NCI-H748 treated with DMSO at 0.1 percent for 48 hours (cell line): ENCODE measurements at places on chromosomes 12 and 14.

- no peak for DNase-seq
Observed at GRCh38 chr12:127149226-127149964, 1117.6 kb upstream of the TMEM132C start.

GRCh38 chr12:64733857-64734256, 25.3 kb downstream of the GNS start:
- DNase-seq = no peak

DNA sequence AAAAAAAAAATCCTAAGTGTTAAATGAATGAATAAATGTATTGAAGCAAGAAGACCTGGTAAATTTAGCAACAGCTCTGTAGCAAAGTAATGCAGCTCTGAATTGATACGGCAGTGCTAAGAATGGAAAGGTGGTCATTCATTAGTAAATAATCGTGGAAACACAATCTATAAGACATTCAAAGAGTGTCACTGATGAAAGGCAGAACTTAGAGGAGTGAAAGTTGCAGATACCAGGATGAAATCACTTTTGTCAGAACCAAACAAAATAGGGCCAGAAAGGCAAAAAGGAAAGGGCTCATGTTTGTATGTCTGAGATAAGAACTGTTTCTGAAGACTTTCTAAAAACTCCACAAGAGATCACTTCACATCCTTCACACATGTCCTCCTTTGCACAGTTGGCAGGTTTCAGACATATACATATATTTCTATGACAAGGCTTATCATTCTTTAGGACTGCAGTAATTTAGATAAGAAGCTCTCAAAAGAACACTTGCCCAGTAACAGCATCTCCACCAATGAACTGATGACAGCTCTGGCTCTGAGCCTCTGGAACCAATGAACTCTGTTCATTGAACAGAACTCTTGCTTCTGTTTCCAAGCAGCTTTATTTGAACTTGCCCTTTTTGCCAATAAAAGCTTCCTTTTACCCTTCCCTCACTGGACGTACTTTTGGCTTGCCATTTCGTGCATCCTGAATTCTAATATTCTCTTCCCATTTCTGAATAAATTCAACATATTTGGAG, 4.2 kb upstream of the LRR1 start:
- DNase-seq = no peak

DNA sequence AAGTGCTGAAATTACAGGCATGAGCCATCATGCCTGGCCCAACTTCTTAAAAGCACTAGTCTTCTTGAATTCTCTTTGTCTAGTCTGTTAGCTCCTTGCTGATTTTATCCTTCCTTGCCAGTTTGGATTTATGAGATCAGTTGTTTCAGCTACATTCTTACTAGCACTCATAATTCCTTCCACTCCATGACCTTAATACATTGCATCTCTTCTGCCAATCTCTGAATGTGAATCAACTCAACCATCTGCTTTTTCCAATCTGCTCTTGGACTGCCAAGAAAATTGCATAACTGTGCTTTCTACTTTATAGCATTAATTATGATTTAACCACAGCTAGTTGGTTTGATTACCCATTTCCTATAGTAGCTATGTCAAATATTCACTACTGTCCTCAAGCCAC, 14.9 kb upstream of the HEATR5A start:
- DNase-seq = no peak

GRCh38 chr12:100717733-100718067, 76.9 kb upstream of the ANO4 start:
- no peak for DNase-seq

DNA sequence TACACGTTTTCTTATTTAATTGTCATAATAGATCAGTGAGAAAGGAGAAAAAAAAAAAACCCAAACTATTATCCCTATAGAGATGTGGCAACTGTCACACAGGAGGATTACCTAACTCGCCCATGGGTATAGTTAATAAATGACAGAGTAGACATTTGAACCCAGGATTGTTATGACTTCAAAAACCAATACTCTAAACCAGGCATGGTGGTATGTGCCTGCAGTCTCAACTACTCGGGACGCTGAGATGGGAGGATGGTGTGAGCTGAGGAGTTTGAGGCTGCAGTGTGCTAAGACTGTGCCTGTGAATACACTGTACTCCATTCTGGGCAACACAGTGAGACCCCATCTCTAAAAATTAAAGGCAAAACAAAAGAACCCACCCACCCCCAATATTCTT, 114.5 kb downstream of the DENND5B start:
- DNase-seq = no peak

DNA sequence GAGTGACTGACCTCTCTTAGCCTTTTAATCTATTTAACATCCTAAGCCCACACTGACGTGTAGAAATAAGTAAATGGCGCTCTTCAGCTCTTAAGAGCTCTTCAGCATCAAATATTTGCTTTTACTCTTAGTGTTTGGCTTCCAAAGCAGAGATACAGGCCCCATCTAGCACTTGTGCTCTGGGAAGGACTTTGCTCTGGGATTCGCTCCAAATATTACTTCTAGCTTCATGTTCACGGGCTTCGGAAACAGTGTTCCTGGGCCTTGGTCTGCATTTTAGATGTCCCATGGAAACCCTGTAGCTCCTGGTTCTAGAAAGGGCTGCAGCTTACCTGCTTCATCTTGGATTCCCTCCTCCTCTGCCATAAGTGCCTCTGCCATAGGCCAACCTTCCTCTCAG, 2.7 kb upstream of the NKX2-8 start:
- peak; percentile 3 for DNase-seq

- no peak for DNase-seq
Observed at GRCh38 chr14:21703357-21704326, 30.0 kb upstream of the OR4E1 start.

DNA sequence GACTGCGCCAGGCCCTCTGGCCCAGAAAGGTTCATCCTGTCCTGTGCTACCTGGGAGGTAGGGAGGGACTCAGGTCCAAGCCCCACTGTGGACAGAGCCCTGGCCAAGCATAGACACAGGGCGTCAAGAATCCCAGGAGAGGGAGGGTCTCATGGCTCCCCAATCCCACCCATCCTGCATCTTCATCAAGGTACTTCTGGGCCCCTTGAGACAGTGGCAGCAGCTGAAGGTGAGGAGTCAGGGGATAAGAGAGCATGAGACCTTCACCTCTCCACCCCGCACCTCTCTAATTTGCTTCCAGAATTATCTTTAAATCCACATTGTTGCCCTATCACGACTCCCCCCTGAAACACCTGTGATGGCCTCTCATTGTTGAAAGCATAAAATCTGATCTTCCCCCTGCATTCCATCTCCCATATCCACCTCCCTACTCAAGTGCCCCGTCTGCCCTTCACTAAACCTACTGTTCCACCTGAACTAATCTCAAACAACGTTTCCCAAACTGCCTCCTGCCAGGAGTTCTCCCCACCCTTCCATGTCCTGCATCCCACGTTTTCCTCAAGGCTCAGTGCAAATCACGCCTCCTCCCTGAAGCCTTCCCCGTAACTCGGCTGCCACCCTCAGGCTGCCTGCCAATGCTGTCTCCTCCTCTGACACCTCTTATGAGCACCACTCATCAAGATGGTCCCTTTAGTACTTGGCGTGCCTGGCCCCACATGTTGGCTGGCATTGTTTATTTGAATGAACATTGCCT, 27.1 kb downstream of the KRT18 start:
- DNase-seq = peak; percentile 16

DNA sequence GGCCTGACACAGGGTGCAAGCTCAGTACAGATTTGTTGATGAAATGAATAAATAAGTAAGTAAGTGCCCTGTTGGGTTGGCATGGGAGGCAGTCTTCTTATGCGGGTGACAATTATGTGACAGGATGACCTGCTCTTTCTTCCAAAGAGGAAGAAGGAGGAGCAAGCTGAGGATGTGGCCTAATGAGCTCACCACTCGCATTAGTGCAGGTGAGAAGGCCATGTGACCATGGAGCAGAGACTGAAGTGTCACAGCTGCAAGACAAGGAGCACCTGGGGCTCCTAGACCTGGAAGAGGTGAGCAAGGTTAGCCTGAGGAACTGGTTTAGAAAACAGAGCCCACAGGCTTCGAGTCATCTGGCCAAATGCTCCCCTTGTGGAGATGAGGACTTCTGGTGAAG, 34.9 kb downstream of the LRTM2 start:
- DNase-seq = no peak

DNA sequence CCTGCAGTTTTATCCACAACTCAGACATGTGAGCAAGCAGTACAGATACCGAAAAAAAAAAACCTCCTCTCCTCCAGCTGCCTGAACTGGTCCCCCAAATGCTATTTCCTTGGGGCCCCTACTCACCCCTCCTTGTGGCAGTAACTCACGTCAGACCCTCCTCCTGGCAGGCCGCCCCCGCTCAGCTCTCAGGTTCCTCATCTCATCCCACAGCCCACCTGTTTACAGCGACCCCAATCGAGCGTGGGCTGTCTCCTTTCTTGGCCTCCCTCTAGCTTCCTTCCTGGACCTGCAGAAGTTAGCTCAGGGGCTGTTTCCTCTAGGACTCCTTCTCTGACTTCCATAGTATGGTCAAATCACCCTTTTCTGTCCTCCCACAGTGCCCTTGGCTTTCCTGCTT, 455.3 kb downstream of the BCL11B start:
- DNase-seq = no peak

DNA sequence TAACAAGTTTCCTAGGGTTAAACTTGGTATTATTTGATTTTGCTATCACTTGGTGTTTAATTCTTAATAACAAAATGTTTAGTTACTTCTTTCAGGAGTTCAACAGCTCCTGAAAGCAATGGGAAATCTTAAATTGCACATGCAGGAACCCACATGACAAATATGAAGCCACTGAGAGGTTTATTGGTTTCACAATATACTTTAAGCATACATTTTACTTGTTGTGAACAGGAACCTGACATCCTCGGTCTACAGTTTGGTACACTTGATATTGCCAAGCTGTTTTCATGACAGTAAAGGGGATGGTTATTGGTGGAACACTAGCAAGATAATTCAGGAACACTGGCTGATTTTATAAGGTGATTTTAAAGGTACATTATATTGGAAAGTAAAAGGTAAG, 46.2 kb downstream of the SLC38A1 start:
- DNase-seq = no peak

DNA sequence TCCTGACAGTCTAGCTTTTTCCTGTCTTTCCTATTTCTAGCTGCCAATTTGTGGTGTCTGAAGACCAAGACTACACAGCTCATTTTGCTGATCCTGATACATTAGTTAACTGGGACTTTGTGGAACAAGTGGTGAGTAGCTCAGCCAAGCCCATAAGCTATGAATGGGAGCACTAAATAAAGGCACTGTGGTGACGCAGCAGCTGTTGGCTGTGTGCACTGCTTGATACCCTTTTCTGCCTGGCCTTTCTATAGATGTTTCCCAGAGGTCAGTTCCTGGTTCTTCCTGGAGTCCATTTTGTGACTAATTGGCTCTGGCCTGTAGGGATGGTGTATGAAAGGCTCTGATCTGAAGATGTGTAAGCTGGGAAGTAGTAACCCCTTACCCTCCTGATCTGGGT, 20.5 kb downstream of the RNF10 start:
- no peak for DNase-seq

- no peak for DNase-seq
Observed at GRCh38 chr14:54743382-54743781, 159.2 kb downstream of the GCH1 start.

- no peak for DNase-seq
Observed at GRCh38 chr14:50333014-50333509, 20.9 kb downstream of the DMAC2L start.

GRCh38 chr12:64256166-64256800, 34.2 kb upstream of the KICS2 start:
- DNase-seq = peak; percentile 68

DNA sequence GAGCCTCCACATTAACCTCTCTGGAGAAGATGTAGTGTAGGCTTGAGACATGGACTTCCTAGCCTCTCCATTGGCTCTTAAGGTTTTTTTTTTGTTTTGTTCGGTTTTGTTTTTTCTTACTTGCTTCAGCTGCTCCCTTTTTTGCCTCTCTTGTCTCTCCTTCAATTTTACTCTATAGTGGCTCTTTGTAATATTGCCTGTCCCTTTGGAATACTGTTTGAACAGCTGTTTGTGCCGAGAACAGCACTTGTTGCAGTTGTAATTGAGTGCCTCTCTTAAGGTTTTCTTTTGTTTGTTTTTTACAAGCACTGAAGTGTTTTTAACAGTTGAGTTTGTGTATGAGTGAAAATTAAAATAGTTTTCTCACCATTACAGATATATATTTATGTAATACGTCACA, 567.7 kb downstream of the LRFN5 start:
- peak; percentile 87 for DNase-seq

- DNase-seq = no peak
Observed at GRCh38 chr14:102085488-102085887, 1.4 kb downstream of the HSP90AA1 start.
